Karpas-422 (cell line): ENCODE measurements at places on chromosomes 3 and 15. TPM values are rescaled to one million over a fixed set of nuclear protein-coding genes. Genes with fewer than 3 reads are reported as not detected.

- H3K27ac ChIP-seq, result no peak overlapping the region
- peak; percentile 22 for DNase-seq
- H3K4me1 ChIP-seq, result peaks cover 21% of the 10 kb centered on the region
- no peaks in the 10 kb centered on the region for H3K27me3 ChIP-seq
- H3K4me3 ChIP-seq, result no peak overlapping the region
- H3K36me3 ChIP-seq, result no peaks in the 10 kb centered on the region; the same call in 1 of the 2 replicates
Measured at GRCh38 chr3:16148783-16149182, 25.7 kb upstream of the GALNT15 start.

- DNase-seq, result no peak
- H3K4me3 ChIP-seq, result no peak overlapping the region
- H3K27me3 ChIP-seq, result no peaks in the 10 kb centered on the region
- H3K36me3 ChIP-seq, result no peaks in the 10 kb centered on the region
- H3K27ac ChIP-seq, result no peak overlapping the region
Measured at GRCh38 chr15:79071901-79072300, 18.7 kb downstream of the RASGRF1 start.

- no peak overlapping the region; the same call in 1 of the 2 replicates for H3K27ac ChIP-seq
- H3K36me3 ChIP-seq, result peaks cover 63% of the 10 kb centered on the region
- H3K4me3 ChIP-seq, result no peak overlapping the region
- H3K27me3 ChIP-seq, result no peaks in the 10 kb centered on the region
- H3K4me1 ChIP-seq, result peaks cover 63% of the 10 kb centered on the region
Measured at GRCh38 chr3:125028657-125029056, 27.1 kb downstream of the HEG1 start.

GRCh38 chr15:79900087-79900486 is 3.3 kb upstream of the MTHFS start:
- no peak overlapping the region for H3K4me3 ChIP-seq
- peak; percentile 69 for DNase-seq
- H3K4me1 ChIP-seq, result peaks cover 43% of the 10 kb centered on the region
- no peaks in the 10 kb centered on the region for H3K36me3 ChIP-seq
- no peaks in the 10 kb centered on the region for H3K27me3 ChIP-seq

DNA sequence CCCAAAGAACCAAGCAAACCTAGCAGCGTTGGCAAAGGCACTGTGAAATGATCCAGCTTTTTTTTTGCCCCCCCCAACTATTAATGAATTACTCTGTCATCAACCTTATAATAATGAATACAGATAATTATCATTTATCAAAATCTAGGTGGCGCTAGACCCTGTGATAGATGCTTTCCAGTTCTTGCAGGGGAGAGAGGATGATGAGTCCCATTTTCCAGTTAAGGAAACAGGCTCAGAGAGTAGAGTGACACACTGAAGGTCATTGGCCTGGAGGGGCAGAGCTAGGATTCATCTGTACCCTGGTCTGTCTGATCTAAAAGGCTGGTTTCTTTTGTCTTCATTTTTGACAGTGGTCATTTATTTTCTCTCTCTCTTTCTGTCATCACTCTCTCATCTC is 5.0 kb downstream of the ACOX2 start:
- H3K4me1 ChIP-seq, result peaks cover 10% of the 10 kb centered on the region
- H3K27ac ChIP-seq, result no peak overlapping the region
- no peaks in the 10 kb centered on the region for H3K36me3 ChIP-seq
- no peak overlapping the region for H3K4me3 ChIP-seq
- no peaks in the 10 kb centered on the region for H3K27me3 ChIP-seq

DNA sequence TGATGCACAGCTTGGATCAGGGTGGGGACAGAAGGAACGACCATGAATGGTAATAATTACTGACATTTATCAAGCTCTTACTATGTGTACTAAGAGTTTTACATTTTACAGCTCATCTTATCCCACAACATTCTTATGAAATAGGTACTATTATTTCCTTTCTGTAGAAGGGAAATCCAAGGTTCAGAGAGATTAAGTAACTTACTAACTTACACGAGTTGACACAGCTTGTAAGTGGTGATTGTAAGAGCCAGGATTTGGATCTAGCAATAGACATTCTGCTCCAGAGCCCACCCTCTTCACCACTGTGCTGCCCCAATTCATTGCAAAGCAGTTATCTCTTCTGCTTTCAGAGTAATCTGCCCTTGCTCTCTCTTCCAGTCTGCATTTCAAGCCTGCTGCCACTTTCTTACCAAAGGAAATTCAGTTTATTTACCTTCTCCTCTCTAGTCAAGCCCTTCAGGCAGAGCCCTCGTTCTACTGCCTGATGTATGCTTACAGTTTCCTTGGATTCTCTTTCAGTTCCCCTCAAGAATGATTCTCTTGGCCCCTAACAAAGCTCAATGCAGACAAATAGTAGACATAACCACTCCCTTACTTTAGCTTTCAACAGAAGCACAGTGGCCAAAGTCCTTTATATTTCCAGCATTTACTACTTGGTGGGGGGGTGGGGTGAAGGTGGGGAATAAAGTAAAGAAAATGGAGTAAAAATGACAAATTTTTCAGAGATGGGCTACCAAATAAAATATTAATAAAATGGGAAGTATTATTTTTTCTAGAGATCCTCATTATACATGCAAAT is 65.8 kb downstream of the ATP8B4 start:
- no peak overlapping the region for H3K4me3 ChIP-seq
- H3K4me1 ChIP-seq, result no peaks in the 10 kb centered on the region
- H3K27me3 ChIP-seq, result no peaks in the 10 kb centered on the region
- DNase-seq, result no peak

DNA sequence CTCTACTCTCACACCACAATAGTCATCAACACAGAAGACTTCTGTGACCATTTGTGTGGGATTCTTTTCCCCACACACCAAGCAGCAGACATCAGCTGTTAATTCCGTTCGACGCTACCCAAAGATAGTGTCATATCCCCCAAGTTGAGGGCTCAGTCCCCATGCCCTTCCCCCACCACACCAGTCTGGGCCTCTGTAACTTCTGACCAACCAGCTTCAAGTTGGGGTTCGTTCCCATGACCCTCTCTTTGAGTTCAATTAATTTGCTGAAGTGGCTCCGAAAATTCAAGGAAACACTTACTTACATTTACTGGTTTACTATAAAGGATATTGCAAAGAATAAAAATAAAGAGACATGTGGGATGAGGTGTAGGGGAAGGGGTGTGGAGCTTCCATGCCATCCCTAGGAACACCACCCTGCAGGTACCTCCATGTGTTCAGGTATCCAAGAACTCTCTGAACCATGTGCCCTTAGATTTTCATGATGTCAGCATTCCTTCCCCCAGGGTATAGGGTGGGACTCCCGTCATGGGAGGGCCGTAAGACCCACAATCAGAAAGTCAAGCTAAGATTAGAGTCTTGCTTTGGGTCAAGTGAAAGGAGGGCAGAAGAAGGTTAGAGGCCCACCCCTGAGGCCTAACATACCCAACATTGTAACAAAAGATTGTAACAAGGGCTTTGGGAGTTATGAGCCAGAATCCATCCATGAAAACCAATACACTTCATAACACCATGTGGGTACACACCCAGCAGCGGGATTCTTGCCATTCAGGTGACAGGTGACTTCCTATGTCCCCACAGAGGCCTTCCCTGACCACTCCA is 82.7 kb downstream of the BTLA start:
- H3K27ac ChIP-seq, result no peak overlapping the region
- H3K4me1 ChIP-seq, result no peaks in the 10 kb centered on the region
- no peaks in the 10 kb centered on the region for H3K36me3 ChIP-seq
- H3K4me3 ChIP-seq, result no peak overlapping the region

GRCh38 chr3:106014518-106014917 is 145.7 kb upstream of the CBLB start:
- H3K4me3 ChIP-seq, result no peak overlapping the region
- no peaks in the 10 kb centered on the region for H3K36me3 ChIP-seq
- no peaks in the 10 kb centered on the region for H3K27me3 ChIP-seq
- no peak overlapping the region for H3K27ac ChIP-seq
- DNase-seq, result no peak

GRCh38 chr15:60520013-60520824 is 41.3 kb upstream of the ICE2 start:
- no peaks in the 10 kb centered on the region for H3K27me3 ChIP-seq
- H3K36me3 ChIP-seq, result no peaks in the 10 kb centered on the region
- H3K4me1 ChIP-seq, result no peaks in the 10 kb centered on the region
- no peak overlapping the region for H3K27ac ChIP-seq
- no peak overlapping the region for H3K4me3 ChIP-seq

NMNAT3 gene
- total RNA-seq, result not detected in 2 replicates

TMEM89 gene
- not detected in 2 replicates for total RNA-seq
